Muscle of leg (tissue), 16 donors: ENCODE measurements at places on chromosomes 1 and 21. TPM values are rescaled to one million over a fixed set of nuclear protein-coding genes. Genes with fewer than 3 reads are reported as not detected.

CD164L2 gene
- polyA plus RNA-seq = not detected

RAD54L gene
- 7.9 TPM for polyA plus RNA-seq

MTMR11 gene
- polyA plus RNA-seq = 15.8 TPM

ANKRD34A gene
- polyA plus RNA-seq = 1.2 TPM

IARS2 gene
- polyA plus RNA-seq = 47.4 TPM

GRCh38 chr21:45607021-45607908 lies 36.3 kb upstream of the PCBP3 start:
- no peak for DNase-seq

DNA sequence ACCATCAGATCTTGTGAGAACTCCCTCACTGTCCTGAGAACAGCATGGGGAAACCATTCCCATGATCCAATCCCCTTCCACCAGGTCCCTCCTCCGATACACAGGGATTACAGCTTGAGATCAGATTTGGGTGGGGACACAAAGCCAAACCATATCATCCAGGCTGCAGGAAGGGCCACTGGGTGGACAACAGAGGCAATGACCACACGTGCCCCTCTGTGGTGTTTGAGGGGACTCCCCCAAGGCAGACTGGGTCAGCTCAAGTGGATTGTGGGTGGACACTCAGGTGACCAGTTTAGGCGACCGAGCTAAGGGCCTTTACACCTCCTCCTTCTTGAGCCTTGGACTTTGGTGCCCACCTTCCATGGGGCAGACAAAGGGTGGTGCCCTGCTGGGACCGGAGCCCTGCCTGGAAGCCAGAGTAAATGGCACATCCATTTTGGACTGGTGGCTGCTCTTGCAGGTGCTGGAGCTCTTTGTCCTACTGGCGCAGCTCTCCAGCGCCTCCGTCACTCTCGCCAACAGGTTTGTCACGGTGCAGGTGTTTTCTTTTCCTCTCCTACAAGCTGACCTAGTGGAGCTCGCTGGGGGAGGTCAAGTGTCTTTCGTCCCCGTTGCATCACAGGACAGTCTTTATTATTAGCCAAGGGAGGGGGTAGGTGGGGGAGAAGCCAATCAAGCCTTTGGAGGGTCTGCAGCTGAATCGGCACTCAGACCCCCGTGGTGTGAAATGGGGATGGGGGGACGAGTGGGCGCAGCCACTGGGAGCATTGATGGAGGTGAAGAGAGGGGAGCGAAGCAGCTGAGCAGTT lies 37.6 kb downstream of the CRYAA start:
- no peak for DNase-seq
